Natural killer cell treated with Interleukin-12 subunit alpha and Interleukin-12 subunit beta and Interleukin-15 and Interleukin-18, amount 100 ng/mL, for 72 hours (primary cell): ENCODE measurements at places on chromosomes 12 and 14.

- no peak for DNase-seq
Observed at GRCh38 chr14:28142400-28143015, 624.1 kb upstream of the FOXG1 start.

- DNase-seq, result no peak
Observed at GRCh38 chr12:117363953-117364486, 2.6 kb upstream of the NOS1 start.

DNA sequence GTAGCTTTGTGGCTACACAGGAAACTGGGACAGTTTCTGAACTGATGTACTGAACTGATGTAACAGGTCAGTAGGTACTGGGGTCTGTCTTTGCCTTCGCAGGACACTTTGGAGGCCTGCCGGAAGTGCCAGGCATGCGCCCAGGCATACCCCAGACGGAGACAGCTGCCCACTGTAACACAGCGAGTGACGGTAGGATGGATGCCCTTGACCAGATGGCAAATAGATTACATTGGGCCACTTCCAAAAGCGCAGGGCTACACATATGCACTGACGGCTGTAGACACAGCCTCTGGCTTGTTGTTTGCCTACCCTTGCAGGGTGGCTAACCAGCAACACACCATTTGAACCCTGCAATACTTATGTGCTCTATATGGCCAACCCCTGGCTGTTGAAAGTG, 94.1 kb upstream of the TMPO start:
- DNase-seq, result no peak

- DNase-seq, result no peak
Observed at GRCh38 chr12:130981074-130981742, 27.5 kb downstream of the ADGRD1 start.

DNA sequence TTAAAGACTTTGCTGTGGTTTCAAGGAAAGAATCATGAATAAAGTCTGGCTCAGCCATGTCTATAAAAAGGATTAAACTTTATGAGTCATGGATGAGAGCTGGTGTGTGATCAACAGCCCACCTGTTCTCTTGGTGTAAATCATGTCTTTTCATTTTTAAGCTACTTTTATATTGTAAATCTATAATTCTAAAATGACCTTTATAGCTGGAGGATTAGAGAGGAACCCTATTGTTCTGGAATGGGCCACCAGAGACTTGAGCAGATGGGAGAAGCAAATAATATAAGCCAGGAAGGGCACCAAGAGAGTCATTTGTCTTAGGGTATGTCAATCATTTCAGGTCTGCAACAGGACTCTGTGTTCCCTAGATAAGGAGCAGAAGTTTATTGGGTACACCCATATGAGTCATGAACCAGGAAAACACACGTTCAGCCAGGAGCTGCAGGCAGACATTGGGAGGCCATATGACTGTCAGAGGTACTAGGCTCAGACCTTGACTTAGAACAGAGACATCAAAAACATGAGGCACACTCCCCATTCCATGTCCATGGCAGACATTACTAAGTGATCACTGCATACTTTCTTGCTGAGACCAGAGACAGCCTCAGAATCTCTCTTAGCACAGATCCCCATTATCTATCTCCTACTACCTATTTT, 49.3 kb downstream of the NDUFA12 start:
- DNase-seq, result no peak

- DNase-seq, result no peak
Observed at GRCh38 chr14:54487771-54488170, 1.0 kb downstream of the GMFB start.

DNA sequence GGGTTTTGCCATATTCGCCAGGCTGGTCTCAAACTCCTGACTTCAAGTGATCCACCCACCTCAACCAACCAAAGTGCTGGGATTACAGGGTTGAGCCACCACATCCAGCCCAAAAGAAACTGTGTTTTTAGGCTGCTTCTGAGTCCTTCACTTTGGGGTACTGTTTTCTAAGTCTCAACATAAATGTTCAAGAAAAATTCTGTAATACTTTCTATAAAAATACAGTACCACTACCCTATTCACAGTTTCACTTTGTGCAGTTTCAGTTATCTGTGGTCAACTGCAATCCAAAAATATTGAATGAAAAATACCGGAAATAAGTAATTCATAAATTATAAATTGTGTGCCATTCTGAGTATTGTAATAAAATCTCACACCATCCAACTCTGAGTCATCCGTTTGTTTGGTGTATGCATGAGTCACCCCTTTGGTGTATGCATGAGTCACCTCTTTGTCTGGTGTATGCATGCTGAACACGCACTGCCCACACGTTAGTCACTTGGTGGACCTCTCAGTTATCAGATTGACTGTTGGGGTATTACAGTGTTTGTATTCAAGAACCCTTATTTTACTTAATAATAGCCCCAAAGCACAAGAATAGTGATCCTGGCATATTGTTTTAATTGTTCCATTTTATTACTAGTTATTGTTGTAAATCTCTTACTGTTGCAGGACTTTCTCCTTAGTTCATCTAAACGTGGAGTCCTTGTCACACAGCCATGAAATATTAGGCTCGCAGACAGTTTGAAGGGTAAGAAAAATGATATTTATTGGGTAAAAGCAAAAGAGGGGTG, 190.2 kb downstream of the FSCB start:
- DNase-seq, result no peak
